NCI-H2227 treated with DMSO at 0.1 percent for 48 hours (cell line): ENCODE measurements at places on chromosomes 7 and 10.
A peak's percentile ranks its signal among the peaks of the same experiment; 100 is the strongest.

DNA sequence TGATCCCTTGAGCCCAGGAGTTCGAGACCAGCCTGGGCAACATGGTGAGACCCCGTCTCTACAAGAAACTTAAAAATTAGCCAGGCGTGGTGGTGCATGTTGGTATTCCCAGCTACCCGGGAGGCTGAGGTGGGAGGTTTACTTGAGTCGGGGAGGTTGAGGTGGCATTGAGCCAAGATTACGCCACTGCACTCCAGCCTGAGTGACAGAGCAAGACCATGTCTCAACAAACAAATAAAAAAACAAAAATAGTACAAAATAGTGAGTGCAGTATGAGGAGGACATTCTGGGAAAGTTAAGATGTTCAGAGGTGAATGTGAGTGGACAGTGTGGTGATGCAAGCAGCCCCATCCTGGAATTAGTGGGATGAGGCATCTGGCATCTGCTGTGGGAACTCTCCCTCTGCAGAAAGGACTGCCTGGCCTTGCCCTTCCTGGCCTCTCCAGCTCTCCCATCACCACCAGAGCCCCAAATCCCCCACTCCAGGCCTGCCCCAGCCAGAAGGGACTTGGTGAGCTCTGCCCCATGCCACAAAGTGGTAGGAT, 96.6 kb upstream of the PARD3 start:
- DNase-seq, result no peak

- DNase-seq, result no peak
Measured at GRCh38 chr7:33590916-33591315, 314.4 kb upstream of the BMPER start.

GRCh38 chr7:130131964-130132875, 61.9 kb downstream of the KLHDC10 start:
- peak; percentile 82 for DNase-seq

DNA sequence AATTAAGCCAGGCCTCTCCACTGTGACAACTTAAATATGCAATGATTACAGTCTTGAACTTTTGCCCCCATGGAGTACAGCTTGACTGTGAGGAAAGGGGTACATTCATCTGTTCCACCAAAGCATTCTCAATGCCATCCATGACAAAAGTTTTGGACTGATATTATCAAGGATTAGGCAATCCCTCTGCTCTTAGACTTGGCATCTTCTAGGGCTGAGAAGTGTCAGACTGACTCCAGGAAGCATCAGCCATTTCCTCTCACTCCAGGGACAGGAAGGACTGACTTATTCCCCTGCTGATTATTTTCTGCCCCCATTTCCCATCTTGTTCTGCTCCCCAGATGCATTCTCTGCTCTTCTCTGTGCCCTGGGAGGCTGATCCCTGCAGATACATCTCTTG, 69.7 kb downstream of the ZNF365 start:
- DNase-seq, result no peak

DNA sequence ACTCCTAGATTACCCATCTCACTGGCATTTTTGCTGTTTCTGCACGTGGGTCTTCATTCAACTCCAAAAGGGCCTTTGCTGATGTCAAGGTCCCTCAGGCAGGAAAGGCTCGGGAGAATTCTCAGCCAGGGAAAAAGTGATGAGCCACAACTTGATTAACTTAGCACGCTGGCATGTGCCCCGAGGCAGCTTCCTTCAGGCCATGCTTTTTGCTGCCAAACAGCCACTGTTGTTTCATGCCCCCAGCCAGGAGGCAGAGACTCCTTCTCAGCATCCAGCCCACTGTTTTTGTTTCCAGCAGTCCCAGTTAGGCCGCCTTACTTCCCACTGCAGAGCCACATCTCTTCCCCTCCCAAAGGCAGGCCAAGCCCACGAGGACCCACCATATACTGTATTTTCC, 266.5 kb upstream of the YAE1 start:
- DNase-seq, result no peak

- DNase-seq, result no peak
Measured at GRCh38 chr7:39624442-39624807, 1.1 kb downstream of the RALA start.

GRCh38 chr10:43861966-43862751, 213.5 kb upstream of the ZNF32 start:
- DNase-seq, result no peak

- DNase-seq, result peak; percentile 53
Measured at GRCh38 chr7:39291628-39292410, 274.4 kb upstream of the YAE1 start.

DNA sequence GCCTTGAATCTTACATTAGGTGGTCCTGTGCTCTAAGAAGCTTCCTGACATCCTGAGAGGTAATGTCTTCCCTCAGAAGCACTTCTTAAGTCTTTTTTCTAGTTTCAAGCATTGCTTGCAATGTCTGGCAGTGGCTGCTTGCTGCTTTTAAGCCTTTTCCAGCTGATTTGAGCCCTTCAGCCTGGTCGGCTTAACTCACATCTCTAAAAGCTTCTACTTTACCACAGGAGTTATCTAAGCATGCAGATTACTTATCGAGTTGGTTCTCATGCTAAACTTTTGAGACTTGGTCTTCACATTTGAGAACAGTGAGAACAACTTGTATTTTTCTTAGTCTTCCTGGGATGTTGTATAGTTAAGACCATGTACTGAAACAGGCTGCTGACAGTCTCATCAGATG, 3.9 kb downstream of the LRMDA start:
- no peak for DNase-seq

DNA sequence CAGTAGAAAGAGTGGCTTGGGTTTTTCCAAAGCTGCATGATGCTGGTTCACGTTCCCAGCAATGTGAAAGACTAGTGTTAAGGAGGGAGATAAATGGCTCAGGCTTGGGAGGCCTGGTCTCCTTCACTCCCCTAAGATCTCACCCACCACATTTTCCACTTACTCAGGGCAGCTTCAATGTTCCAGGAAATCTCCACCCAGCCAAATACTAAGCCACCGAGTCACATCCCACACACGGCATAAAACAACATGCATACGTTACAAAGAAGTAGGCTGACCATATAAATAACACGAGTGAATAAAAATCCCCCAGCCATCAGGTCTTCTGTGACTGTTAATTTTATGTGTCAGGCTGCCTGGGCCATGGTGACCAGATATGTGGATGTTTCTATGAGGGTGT, 303.5 kb downstream of the SFMBT2 start:
- DNase-seq, result no peak

DNA sequence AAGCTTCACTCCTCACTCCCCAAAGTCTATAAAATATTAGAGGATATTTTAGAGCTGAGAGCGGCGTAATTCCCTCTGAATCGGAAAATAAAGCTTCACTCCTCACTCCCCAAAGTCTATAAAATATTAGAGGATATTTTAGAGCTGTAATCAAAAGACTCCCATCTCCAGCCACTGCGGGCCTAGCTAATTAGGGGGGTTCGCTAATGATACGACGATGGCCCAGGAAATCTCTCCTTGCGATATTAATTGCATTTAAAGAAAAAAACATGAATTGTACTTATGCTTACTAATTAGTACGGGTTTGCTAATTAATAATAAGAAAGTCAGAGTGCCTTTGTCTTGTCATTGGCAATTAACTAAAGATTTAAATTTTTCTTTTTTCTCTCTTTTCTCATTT, 235.9 kb downstream of the MAD1L1 start:
- no peak for DNase-seq

GRCh38 chr10:3542185-3542611, 242.8 kb downstream of the KLF6 start:
- no peak for DNase-seq

DNA sequence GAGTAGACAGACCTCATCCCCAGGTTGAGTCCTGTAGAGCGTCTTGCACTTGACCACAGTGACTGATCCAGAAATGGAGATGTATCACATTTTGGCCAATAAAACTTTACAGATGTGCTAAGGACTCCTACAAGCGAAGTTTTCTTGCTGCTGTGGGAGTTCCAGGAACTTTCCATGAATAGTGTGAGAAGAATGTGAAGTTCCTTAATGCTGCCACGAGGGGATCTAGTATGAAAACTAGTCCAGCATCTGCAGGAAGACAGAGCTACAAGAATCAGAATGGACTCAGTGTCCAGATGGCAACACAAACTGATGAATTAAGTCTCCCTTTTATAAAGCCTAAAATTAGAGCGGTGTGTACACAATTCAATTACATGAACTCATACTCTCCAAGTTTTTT, 14.8 kb upstream of the LSM8 start:
- DNase-seq, result no peak

GRCh38 chr7:87225696-87226095, 6.2 kb upstream of the TMEM243 start:
- no peak for DNase-seq

DNA sequence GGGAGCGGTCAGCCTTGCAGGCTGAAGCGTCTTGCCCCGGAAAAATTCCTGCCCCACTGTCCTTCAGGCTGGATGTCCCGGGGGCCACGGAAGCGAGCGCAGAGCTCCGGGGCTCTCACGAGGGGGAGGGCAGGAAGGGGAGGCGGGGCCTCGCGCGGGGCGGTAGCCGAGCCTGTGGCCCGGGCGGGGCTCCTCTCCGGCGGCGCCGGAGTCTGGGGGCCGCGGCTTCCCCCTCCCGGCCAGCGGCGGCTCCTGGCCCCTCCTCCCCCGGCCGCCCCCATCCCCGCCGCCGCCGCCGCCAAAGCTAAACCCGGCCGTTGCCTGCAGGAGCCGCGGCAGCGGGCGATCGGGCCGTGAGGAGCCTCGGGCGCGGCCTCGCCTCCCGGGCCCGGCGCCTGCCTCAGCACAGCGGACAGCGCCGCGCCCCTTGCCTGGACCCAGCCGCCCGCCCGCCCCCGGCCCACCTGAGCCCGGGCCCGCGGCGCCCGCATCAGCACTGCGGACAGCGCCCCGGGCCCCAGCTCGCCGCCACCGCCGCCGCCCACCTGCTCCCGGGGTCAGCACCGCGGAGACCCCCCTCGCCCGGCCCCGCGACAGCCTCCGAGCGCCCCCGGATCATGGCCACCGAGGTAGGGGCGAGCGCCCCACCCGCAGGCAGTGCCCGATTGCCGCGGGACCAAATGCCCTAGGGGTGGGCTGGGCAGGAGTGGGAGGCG, at the start of gene GOLGA7B:
GOLGA7B (plus strand) TSS at position 157 of the 716 bp plus-strand sequence; CDS start at position 618, 461 bp downstream.
- DNase-seq, result peak; percentile 55

- DNase-seq, result no peak
Measured at GRCh38 chr10:103660364-103661197, 167.1 kb downstream of the NEURL1 start.

DNA sequence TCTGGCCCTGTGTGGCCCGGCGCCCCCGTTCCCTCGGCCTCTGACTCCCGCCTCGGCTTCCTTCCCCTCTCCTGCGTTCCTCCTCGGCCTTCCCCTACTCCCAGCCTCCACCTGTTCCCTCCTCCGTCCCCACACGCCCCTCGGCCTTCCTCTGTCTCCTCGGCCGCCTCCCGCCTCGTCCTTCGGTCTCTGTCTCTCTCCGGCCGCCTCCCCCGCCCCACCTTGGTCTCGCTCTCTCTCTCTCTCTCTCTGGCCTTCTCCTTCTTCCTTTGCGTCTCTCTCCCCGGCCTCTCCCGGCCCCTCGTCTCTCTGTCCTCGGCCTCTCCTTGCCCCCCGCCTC, 588 bp downstream of the GET4 start:
- DNase-seq, result no peak

- DNase-seq, result peak; percentile 83
Measured at GRCh38 chr10:104331208-104331838, 6.9 kb downstream of the ITPRIP start.

DNA sequence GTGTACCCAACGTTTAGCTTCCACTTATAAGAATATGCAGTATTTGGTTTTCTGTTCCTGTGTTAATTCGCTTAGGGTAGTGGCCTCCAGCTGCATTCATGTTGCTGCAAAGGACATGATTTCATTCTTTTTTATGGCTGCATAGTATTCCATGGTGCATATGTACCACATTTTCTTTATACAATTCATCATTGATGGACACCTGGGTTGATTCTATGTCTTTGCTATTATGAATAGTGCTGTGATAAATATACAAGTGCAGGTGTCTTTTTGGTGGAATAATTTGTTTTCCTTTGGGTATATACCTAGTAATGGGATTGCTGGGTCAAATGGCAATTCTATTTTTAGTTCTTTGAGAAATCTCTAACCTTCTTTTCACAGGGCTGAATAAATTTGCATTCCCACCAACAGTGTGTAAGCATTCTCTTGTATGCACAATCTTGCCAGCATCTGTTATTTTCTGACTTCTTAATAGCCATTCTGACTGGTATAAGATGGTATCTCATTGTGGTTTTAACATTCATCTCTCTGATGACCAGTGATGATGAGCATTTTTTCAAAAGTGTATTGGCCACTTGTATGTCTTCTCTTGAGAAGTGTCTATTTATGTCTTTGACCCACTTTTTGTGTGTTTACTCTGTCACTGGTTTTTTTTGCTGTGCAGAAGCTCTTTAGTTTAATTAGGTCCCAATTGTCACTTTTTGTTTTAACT, 72.5 kb upstream of the CC2D2B start:
- DNase-seq, result no peak

DNA sequence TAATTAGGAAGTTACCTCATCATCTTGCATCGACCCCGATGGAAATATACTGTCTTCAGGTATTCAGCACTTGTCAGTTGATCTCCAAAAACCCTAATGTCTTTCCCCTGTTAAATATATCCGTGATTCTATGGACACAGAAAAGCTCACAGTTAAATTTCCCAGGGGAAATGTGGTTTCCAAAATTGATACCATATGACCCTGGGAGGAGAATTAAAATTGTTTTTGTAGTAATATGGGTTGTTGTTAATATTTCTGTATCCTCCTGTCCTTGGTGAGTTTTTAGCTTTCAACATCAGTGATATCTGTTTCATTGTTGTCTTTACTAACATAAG, 132.1 kb downstream of the CELF2 start:
- no peak for DNase-seq

DNA sequence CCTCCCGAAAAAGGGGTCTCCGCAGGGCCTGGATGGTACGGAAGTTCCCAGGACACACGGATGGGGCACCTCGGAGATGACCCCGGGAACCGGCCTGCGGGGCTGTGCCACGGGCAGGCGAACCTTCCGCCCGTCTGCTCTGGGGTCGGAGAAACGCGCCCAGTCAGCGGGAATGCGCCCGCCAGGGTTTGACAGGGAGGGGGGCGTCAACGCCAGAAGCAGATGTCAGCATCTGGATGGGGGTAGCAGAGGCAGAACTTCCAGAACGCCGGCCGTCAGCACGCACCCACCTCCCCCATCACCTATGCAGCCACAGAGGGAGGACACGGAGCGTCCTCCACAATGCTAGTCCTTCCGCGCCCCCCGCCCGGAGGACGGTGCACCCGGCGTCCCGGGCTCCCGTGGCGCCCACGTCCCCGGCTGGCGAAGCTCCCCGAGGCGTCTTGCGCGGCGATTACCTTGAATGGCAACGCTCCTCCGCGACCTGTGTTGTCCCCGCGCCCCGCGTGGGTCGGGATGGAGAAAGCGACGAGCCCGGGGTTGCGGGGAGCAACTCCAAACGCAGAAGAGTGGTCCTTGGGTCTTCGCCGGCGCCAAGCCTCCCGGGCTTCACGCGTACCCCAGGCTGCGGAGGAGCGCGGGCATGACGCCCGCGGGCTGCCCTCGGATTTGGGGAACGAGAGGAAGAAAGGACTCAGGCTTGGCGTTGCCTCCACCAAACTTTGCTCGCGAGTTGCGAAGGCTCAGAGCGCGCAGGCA, 561 bp downstream of the FGFR2 start:
- DNase-seq, result no peak
